ENCODE measurements at places on chromosomes 11 and 22. TPM values are rescaled to one million over a fixed set of nuclear protein-coding genes. Genes with fewer than 3 reads are reported as not detected.
A peak's percentile ranks its signal among the peaks of the same experiment; 100 is the strongest.

Gene APOBEC3F
- total RNA-seq, result 28.3 TPM

Gene HTR3A
- total RNA-seq, result not detected

- DNase-seq, result no peak
- no peaks in the 10 kb centered on the region for H3K36me3 ChIP-seq
- no peaks in the 10 kb centered on the region for H3K4me1 ChIP-seq
- H3K27me3 ChIP-seq, result no peaks in the 10 kb centered on the region
- H3K4me3 ChIP-seq, result no peak overlapping the region
These were observed 16.8 kb downstream of the EXT2 start for GRCh38 chr11:44112091-44112821.

DNA sequence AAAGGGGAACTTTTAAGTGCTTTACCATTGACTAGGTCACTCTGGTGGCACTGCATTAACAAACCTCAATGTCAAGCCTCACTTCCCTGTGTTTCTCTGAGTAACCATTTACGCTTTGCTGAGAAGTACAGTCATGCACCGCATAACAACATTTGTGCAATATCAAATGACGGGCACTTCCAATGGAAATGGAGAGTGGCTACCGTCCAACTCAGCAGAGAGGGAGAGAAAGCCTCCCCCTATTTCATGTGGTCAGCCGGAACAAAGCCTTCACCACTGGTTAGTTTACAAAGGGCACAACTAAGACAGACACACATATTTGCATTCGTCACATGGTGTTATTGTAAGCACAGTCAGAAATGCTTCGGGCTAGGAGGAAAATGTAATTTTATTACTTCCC is 117.3 kb downstream of the RASSF10 start:
- H3K4me3 ChIP-seq, result no peak overlapping the region
- no peaks in the 10 kb centered on the region for H3K4me1 ChIP-seq
- no peaks in the 10 kb centered on the region for H3K36me3 ChIP-seq

DNA sequence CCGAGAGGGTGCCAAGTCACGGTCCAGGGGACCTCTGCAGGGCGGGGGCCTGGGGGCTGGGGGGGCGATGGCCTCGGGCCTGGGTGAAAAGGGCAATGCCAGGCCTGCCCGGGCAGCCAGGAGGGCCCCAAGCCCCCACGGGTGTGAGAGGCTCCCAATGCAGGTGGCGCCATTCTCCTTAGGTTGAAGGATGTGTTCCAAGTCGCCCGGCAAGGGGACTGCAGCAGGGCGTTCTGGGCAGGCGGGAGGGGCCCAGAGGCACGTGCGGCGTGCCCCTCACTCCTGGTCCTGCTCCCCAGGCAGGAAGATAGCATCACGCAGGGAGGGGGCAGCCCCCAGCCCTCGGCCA is 730 bp upstream of the TNNI2 start:
- no peak overlapping the region for H3K27ac ChIP-seq
- H3K36me3 ChIP-seq, result no peaks in the 10 kb centered on the region

DNA sequence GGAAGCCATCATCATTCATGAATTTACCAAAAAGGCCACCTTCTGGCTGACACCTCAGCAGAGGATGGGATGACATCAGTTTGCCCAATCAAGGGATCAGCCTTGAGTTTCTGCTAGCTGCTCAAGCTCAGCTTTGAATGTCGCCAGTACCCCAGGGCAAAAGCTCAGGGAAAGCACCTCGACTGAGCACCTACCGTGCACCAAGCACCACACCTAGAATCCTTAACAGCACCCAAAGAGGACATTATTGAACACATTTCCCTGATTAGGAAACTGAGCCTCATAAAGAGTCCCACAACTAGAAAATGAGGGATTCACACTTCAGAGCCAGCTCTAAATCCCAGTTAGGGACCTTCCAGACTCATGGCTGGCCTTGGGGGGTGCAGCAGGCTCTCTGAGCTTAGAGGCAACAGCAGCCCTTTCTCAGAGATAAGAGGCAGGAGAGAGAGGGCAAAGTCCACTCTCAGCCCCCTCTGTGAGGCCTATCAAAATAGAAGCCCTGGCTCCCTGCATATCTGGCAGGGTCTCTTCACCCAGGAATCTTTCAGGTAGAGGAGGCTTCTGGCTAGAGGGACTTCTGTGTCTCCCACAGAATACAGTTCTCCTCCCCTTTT is 13.4 kb upstream of the DAGLA start:
- no peak for DNase-seq
- no peak overlapping the region for H3K4me3 ChIP-seq
- no peak overlapping the region for H3K27ac ChIP-seq
- H3K27me3 ChIP-seq, result no peaks in the 10 kb centered on the region
- no peaks in the 10 kb centered on the region for H3K4me1 ChIP-seq
- H3K36me3 ChIP-seq, result no peaks in the 10 kb centered on the region

Gene NCR3LG1
- total RNA-seq, result 5.9 TPM

GRCh38 chr11:1852877-1853276 is at the start of gene LSP1:
Gene LSP1 (plus strand): TSS chr11:1853084. CDS start chr11:1853145, 61 bp downstream.
- H3K4me1 ChIP-seq, result no peaks in the 10 kb centered on the region
- H3K27ac ChIP-seq, result no peak within 1 kb of the TSS
- DNase-seq, result no peak
- H3K4me3 ChIP-seq, result no peak within 1 kb of the TSS

GRCh38 chr22:41447435-41448188 is 1.0 kb upstream of the TOB2 start:
- no peaks in the 10 kb centered on the region for H3K27me3 ChIP-seq
- peak; percentile 60 for DNase-seq
- peak overlapping the region; percentile 99 for H3K4me3 ChIP-seq
- H3K36me3 ChIP-seq, result no peaks in the 10 kb centered on the region
- H3K27ac ChIP-seq, result peak overlapping the region; percentile 100
- peaks cover 2% of the 10 kb centered on the region for H3K4me1 ChIP-seq

GRCh38 chr22:29275167-29275566 is 7.1 kb downstream of the EWSR1 start:
- peaks cover 3% of the 10 kb centered on the region for H3K4me1 ChIP-seq
- H3K4me3 ChIP-seq, result no peak overlapping the region
- no peaks in the 10 kb centered on the region for H3K36me3 ChIP-seq
- no peaks in the 10 kb centered on the region for H3K27me3 ChIP-seq

DNA sequence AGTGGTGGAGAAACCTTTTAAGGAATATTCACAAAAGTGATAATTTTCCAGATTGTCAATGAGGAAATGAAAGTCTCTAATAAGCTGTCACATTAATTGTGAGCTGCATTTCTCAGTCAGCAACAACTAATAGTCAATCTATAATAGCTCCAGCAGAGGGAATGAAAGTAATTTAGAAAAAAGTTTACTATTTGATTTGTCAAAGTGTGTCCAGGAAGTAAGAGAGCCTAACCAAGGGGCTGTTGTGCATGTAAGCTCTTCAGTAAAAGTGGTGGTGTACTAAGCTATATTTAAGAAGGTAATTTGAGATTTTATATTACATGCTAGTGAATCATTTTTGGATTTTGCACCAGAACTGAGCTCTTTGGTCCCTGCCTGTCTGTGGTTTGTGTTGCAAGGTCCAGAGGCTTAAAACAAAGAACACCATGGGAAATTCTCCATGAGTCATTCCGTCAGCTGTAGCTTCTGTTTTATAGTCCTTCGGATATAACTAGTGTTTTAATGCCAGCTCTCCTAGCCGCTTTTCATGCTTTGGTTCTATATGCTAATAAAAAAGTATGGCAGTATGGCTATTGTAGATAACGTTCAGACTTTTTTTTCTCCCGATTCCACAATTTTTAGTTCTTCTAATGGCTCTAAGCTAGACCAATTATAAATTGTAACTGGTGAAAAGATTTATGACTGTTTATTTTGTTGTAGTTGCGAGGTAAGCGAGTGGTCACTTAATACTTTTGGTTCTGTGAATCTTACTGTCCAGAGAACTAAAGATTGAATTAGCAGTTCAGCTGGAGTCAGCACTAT is 64.6 kb downstream of the ARHGEF12 start:
- H3K4me3 ChIP-seq, result no peak overlapping the region
- H3K4me1 ChIP-seq, result peaks cover 2% of the 10 kb centered on the region
- no peaks in the 10 kb centered on the region for H3K27me3 ChIP-seq
- no peak overlapping the region for H3K27ac ChIP-seq

- no peaks in the 10 kb centered on the region for H3K27me3 ChIP-seq
- H3K4me1 ChIP-seq, result no peaks in the 10 kb centered on the region
- no peak overlapping the region for H3K4me3 ChIP-seq
- no peak overlapping the region for H3K27ac ChIP-seq
- DNase-seq, result no peak
- no peaks in the 10 kb centered on the region for H3K36me3 ChIP-seq
These were observed 35.0 kb upstream of the HIPK3 start for GRCh38 chr11:33222052-33222750.

DNA sequence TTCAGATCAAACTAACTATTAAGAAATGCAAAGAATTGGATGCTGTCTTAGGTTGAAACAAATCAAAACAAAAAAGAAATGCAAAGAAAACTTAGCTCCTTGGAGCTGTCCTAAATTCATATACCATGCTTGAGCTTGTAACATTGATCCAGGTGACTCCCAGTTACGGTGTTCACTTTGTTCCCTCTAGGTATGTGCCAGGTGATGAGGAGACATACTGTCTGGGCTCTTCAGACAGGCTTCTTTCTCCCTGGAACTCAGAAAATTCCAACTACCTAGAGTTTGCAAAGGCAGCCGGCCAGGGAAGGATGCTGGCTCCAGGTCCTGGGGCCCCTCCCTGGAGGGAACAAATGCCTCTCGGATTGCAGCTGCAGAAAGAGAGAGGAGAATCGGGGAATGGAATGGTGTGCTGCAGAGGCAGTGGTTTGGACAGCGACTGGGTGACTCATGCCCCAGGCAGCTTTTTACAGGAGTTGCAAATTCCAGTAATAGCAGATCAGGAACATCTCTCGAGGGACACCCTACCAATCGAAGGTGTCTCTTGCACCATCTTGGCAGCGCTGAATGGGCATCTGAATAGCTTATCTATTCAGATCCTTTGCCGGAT is 12.3 kb upstream of the ASPHD2 start:
- no peaks in the 10 kb centered on the region for H3K36me3 ChIP-seq
- H3K27me3 ChIP-seq, result no peaks in the 10 kb centered on the region
- DNase-seq, result peak; percentile 69
- no peak overlapping the region for H3K27ac ChIP-seq
- no peaks in the 10 kb centered on the region for H3K4me1 ChIP-seq
- H3K4me3 ChIP-seq, result no peak overlapping the region

- no peak for DNase-seq
- no peak overlapping the region for H3K4me3 ChIP-seq
- no peaks in the 10 kb centered on the region for H3K27me3 ChIP-seq
- H3K27ac ChIP-seq, result no peak overlapping the region
- H3K4me1 ChIP-seq, result no peaks in the 10 kb centered on the region
These were observed 19.6 kb downstream of the THAP12 start for GRCh38 chr11:76361374-76361773.

DNA sequence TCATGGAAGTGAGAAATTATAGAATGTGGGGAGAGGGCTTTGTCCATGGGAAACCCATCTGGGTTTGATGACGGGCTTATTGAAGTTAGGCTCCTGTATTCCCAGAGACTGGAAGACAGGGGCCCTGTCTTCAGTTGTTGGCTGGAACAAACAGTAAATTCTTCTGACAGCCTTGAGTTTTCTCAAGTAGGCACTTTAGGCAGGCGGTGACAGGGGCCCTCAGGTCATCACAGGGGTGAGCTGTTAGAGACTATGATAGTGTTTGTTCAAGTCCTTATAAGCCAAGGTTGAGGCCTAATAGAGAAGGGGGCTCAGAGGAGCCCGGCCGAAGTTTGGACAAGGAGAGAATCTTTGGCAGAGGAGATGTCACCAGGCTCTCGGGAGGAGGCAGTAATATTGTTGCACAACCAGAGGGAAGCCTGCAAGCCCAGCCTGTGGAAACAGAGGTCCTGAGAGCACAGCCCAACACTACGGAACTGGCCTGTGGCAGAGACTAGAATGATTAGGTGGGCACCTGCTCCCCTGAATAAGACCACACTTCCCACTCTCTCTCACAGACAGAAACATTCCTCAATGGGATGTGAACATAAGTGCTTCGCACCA is 20.2 kb upstream of the IL17RA start:
- no peaks in the 10 kb centered on the region for H3K27me3 ChIP-seq
- H3K36me3 ChIP-seq, result no peaks in the 10 kb centered on the region
- no peak for DNase-seq

Measured in prostate gland (tissue), 2 donors.